Keratinocyte (primary cell): ENCODE measurements at places on chromosomes 7 and 10. TPM values are rescaled to one million over a fixed set of nuclear protein-coding genes. Genes with fewer than 3 reads are reported as not detected.

DNA sequence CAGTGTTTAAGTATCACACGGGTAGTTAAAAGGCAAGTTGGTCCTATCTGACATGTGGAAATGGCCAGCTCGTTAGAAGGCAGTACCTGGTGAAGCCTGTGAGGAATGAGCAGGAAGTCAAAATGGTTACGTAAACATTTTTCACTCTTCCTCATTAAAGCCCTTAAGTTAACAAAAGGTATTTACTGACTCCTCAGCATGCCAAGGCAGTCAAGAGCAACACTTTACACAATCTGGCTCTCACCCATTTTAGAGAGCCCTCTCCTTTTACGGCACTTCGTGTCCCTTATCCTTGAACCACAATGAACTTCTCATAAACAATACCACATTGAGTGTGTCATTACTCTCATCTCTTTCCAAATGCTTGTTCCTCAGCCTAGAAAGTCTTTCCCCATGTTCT, 11.0 kb upstream of the RSBN1L start:
- H3K27ac ChIP-seq, result peak overlapping the region; percentile 1
- peaks cover 8% of the 10 kb centered on the region for H3K36me3 ChIP-seq
- no peaks in the 10 kb centered on the region for H3K27me3 ChIP-seq
- peaks cover 8% of the 10 kb centered on the region for H3K4me1 ChIP-seq

DNA sequence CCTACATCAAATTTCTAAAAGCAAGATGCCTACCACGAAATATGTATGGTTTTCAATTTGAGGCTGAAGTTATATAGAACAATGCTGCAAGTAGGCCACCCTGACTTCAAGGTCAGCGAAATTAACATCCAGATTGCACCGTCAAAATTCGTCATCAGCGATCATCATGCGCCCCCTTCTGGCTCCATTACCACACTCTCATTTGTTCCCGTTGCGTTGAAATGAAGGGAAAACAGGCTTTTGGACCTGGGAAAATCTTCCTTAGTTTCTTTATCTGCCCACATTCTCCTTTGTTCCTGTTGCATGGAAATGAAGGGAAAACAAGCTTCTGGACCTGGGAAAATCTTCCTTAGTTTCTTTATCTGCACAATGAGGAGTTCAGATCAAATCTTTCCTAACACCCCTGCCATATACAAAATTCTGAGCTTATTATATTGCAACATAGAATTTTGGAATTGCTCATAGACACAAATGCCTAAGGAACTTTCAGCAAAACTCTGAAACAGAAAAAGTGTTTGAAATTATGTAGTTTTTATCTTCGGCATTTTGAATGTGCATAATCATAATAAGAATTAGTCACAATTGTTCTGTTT, 98.2 kb upstream of the PRKCQ start:
- H3K4me1 ChIP-seq, result no peaks in the 10 kb centered on the region
- DNase-seq, result no peak
- H3K27me3 ChIP-seq, result no peaks in the 10 kb centered on the region
- no peaks in the 10 kb centered on the region for H3K36me3 ChIP-seq
- no peak overlapping the region for H3K27ac ChIP-seq
- H3K4me3 ChIP-seq, result no peak overlapping the region

DNA sequence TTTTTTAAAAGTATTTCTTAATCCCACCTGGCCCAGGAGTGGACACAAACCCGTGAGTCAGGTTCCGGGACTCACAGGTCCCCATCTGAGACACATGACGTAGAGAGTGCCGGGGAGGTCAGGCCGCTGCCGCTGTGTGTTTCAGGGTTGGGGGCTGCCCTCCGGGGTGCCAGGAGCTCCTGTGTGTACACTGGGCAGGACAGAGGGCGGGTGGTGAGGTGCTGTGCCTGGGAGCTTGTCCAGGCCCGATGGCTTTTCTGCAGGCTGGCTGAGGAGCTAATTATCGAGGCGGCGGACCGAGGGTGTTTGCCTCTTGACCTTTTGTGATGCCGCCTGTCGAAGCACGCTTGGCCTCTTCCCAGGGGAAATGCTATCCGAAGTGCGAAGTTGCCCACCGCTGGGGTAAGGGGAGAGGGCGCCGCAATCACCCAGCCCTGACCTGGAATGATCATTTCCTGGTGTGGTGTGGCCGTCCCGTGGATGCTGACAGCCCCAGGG, 42.1 kb downstream of the FOXL3 start:
- no peak overlapping the region for H3K4me3 ChIP-seq
- H3K27me3 ChIP-seq, result peaks cover under 1% of the 10 kb centered on the region
- H3K27ac ChIP-seq, result no peak overlapping the region
- no peak for DNase-seq

DNA sequence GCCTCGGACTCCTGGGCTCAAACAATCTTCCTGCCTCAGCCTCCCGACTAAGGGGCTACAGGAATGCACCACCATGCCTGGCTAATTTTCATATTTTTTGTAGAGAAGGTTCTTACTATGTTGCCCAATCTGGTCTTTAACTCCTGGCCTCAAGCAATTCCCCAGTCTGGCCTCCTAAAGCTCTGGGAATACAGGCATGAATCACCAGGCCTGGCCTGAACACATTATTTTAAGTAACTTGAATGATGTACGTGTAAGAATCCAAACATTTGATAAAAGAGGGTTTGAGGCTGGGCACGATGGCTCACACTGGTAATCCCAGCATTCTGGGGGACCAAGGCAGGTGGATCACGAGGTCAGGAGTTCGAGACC, 13.0 kb upstream of the BAMBI start:
- peaks cover 14% of the 10 kb centered on the region for H3K4me1 ChIP-seq
- DNase-seq, result no peak
- H3K4me3 ChIP-seq, result no peak overlapping the region
- no peaks in the 10 kb centered on the region for H3K36me3 ChIP-seq
- peaks cover 20% of the 10 kb centered on the region for H3K27me3 ChIP-seq

- no peaks in the 10 kb centered on the region for H3K36me3 ChIP-seq
- no peaks in the 10 kb centered on the region for H3K27me3 ChIP-seq
- DNase-seq, result no peak
- no peak overlapping the region for H3K27ac ChIP-seq
- peaks cover 26% of the 10 kb centered on the region for H3K4me1 ChIP-seq
- H3K4me3 ChIP-seq, result no peak overlapping the region
Observed at GRCh38 chr7:128729494-128729893, 9.7 kb upstream of the CALU start.

DNA sequence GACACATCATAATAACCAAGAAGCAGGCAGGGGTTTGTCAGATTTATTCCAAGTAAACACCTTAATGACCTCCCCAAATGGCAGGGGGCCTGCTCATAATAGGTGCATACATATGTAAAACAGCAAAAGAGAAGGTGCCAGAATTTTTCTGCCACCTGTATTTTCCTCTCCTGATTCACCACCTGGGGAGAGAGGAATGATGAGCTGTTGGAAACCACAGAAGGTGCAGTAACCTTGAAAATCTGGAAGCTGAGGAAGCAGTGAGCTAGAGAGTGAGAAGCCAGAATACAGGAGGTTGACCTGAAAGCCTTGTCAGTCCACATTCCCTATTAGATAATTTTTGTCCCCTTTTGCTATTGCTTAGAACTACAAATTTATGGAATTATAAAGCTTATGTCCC, 46.2 kb upstream of the PDE1C start:
- peak overlapping the region; percentile 5 for H3K27ac ChIP-seq
- no peaks in the 10 kb centered on the region for H3K27me3 ChIP-seq
- H3K4me3 ChIP-seq, result no peak overlapping the region
- no peak for DNase-seq
- H3K4me1 ChIP-seq, result peaks cover 3% of the 10 kb centered on the region

ANK3 gene
- polyA plus RNA-seq, result 8.2 to 9.1 TPM (median 8.3 TPM) in 3 replicates

LIPN gene
- 0.20 to 0.30 TPM in 2 of 3 replicates, not detected in the other for polyA plus RNA-seq
